Epithelial cell of proximal tubule (primary cell): ENCODE measurements at places on chromosomes 1 and 21.

- DNase-seq = no peak
Observed at GRCh38 chr1:9351654-9352271, 59.1 kb downstream of the SPSB1 start.

DNA sequence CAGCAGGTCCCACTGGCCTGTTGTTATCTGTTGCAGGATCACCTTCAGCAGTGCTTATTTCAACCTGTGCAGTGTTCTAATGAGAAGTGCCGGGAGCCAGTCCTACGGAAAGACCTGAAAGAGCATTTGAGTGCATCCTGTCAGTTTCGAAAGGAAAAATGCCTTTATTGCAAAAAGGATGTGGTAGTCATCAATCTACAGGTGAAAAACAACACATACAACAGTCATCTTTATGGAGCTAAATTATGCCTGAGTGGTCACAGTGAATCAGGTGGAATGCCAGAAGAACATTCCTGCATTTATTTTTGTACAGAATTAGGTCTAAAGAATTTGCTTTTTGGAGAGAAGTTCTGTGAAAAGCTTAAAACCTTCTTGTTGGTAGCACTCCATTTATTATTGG is 33.2 kb downstream of the TRAF5 start:
- no peak for DNase-seq

- DNase-seq = no peak
Observed at GRCh38 chr1:162822391-162823200, 32.1 kb downstream of the HSD17B7 start.

- DNase-seq = no peak
Observed at GRCh38 chr1:178500091-178500770, 3.5 kb upstream of the CLEC20A start.

DNA sequence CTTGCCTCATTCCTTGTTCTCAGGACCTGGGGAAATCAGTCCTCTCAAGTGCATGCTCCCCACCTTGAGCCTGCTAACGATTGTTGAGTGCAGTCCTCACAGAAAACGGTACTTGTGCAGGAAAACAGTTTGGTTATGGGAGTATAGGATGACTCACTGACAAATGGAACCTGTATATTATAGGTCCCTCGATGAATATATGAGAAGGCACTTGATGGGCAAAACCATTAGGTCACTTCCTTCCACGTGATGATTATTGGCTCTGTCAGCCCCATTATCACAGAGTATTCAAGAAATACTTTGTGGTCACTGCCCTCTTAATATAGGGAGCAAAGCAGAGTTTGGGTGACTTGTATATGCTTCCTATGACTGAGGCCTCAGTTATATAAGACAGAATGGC is 6.2 kb downstream of the CCDC17 start:
- no peak for DNase-seq

GRCh38 chr1:229191066-229191674 is 79.7 kb upstream of the RAB4A start:
- no peak for DNase-seq
